ENCODE measurements at places on chromosomes 6 and 20.

GRCh38 chr20:46928580-46929132 is 34.0 kb downstream of the EYA2 start:
- no peak for DNase-seq

- DNase-seq, result no peak
These were observed 21.5 kb upstream of the TMEM30A start for GRCh38 chr6:75306064-75306463.

DNA sequence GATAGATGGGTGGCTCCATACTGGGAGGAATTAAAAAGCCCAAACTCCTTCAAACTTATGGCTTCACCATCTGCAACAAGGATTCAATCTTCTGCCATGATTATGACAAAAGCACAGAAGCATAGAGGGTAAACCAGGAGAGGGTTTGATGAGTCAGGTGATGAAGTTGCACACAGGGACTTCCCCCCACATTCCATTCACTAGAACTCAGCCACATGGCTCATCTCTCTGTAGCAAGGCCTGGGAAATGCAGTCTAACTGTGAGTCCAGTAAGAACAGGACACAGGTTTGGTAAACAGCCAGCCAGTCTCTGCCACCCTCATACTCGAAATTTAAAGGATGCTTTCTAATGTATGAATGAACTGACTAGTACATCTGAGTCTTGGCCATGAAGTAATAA is 142.9 kb downstream of the HIVEP2 start:
- DNase-seq, result peak; percentile 71

DNA sequence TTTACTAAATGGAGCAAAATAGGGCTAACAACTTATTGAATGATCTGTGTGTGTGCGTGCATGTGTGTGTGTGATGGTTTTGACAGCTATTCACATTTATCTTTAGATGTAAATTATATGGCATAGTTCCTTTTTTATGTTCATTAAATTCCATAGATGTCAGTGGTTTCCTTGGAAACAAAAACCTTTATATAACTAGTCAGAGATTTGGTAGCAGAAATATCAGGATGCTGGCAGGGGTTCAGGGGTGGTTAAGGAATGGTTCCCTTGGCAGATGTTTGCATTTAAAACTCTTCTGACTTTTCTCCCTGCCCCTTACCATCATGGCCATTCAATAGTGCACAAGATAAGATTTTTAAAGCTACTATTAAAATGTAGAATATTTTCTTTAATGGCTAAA is 256.6 kb downstream of the PLCB1 start:
- no peak for DNase-seq

- no peak for DNase-seq
These were observed 359.6 kb upstream of the KCNQ5 start for GRCh38 chr6:72262254-72262653.
